ENCODE measurements at places on chromosomes 7 and 10.

DNA sequence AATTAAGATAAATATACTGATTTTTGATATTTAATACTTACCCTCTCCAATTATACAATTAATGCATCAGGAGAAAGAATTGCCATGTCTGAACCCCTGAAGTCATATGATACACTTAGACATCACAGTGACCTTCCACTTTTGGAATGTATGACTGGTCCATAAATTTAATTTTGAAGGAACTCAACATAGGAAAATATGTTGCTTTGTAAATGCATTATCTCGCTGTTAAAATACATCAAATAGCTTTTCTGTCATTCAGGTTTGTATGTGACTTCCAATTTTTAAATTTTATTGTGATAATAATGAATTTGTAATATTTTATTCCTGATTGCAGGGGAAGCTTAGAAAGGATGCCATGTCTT lies 631.9 kb upstream of the ANKRD30A start:
- no peak for DNase-seq

DNA sequence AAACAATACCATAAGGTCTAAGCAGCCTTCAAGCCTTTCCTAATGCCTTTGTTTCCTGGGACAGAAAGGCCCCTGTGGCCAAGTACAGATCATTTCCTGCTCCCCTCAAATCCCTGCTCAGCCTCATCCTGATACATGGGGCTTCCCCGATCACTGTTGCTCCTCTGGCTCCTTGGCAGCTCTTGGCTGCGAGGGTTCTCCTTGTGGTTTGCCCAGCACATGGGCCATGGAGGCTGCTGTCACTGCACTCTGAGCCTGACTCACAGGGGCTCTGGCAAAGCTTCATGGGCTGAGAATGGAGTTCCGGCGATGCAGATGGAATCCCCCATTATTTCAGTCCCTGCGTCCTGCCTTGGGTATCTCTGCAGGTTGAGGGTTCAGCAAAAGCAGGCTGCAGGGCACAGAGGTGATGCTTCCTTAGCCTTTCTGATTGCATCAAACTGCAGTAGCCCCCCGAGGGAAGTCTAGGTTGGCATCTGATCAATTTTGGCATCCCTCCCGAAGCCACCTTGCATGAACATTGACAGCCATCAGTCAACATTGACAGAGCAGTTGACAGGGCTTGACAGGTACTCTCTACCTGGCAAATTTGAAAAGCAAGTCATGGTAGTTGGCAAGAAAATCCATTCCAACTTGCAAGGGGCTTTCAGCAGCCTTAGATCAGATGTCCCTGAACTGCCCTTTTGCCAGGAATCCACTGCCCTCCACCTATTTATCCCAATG lies 168.6 kb downstream of the GFRA1 start:
- no peak for DNase-seq

- no peak for DNase-seq
Observed at GRCh38 chr10:57472823-57473619, 794.7 kb downstream of the IPMK start.

DNA sequence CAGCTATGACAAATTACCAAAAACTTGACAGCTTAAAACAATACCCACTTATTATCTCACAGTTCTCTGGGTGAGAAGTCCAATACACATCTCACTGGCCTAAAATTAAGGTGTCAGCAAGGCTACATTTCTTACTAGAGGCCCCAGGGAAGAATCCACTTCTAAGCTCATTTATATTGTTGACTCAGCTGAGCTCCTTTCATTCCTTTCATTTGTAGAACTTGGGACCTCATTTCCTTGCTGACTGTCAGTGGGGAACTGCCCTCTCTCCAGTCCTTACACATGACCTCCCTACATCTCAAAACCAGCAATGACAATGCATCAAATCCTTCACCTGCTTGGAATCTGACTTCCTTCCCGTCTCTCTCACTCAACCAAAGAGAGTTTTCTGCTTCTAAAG lies 240.3 kb downstream of the IPMK start:
- DNase-seq: no peak

GRCh38 chr10:95297402-95297801 lies 6.6 kb upstream of the PDLIM1 start:
- no peak for DNase-seq

DNA sequence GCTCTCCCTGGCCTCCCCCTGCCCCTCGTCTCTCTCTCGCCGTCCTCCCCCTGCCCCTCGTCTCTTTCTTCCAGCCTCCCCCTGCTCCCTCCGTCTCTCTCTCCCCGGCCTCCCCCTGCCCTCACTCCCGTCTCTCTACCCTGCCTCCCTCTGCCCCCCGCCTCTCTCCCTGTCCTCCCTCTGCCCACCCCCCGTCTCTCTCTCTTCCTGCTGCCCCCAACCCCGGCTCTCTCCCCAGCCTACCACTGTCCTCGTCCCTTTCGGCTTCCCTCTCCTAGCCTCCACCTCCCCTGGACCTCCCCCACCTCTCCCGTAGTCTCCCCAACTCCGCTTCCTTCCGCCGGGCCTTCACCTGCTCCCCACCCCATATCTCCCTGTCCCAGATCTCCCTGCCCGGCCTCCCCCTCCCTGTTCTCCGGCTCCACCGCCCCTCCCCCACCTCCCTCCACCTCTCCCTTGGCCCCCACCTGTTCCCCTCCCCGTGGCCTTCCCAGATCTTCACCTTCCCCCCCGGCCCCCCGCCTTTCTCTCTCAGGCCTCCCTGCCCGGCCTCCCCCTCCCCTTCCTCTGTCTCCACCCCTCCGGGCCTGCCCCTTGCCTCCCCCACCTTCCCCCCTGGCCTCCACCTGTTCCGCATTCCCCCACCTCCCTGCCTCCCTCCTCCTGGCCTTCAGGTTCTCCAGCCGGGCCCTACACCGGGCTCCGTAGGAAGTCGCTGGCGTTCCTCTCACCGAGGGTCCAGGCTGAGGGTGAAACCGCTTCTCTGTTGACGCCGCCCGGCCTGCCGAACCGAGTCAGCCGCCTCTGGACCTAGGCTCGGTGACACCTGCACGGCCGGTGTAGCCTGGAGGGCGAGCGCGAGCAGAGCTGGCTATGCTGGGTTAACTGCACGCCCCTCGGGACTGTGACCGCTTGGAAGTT lies 1.2 kb downstream of the GET4 start:
- no peak for DNase-seq

- DNase-seq: no peak
Observed at GRCh38 chr7:157337316-157338149, 729 bp downstream of the DNAJB6 start.

- DNase-seq: no peak
Observed at GRCh38 chr10:88841316-88842111, 10.1 kb downstream of the ANKRD22 start.

DNA sequence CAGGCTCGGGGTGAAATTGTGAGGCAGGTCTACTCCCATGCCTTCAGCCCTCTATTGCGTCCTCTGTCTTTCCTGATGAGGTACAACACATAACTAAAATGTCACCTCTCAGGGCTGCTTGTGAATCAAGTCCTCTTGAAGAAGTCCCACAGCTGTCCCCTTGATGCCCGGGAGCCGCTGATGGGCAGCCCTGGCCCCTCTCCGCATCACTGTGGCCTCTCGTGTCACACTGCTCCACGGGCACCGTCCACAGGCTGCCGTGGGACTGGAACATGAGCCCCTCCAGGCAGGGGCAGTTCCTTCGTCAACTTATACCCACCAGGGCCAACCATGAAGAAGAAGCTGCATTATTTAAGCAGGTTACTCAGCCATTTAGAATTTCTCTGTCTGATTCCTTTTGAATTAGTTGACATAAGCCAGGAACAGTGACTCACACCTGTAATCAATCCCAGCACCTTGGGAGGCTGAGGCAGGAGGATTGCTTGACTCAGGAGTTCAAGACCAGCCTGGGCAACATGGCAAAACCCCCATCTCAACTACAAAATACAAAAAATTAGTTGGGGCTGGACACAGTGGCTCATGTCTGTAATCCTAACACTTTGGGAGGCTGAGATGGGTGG lies 58.5 kb upstream of the UBE3C start:
- no peak for DNase-seq

DNA sequence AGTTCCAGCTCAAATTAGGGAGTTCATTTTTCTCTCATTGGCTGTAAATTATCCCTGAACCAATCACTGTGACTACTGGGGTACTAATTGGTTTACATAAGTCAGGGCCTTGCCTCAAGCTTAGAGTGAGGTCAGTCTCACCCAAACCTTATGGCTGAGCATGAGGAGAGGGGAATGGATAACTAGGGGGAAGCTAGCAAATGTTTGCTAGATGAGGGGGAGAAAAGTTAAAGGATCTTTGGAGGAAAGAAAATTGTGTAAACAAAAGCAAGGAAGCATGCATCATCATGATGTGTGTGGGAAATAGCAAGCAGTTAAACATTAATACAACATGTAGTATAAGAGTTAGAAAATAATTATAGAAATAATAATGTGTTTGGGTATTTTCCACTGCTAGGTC lies 121.9 kb downstream of the BBS9 start:
- DNase-seq: no peak

DNA sequence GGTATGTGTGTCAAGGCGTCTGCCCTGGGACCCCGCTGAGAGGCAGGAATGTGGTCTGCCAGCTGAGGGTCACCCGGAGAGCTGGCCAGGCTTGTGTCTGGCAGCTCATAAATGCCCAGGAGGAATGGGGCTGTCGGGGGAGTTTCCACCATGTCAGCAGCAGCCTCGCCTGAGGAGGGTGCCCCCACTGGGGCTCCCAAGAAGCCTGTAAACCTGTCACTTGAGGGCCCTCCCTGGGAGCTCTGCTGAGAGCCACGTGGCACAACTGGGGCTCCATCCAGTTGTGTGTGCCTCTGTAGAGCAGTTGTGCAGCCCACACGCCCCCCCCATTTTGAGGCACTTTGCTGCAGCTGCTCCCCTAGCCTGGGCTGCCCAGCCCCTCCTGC lies 70.6 kb downstream of the NEURL1 start:
- DNase-seq: no peak

DNA sequence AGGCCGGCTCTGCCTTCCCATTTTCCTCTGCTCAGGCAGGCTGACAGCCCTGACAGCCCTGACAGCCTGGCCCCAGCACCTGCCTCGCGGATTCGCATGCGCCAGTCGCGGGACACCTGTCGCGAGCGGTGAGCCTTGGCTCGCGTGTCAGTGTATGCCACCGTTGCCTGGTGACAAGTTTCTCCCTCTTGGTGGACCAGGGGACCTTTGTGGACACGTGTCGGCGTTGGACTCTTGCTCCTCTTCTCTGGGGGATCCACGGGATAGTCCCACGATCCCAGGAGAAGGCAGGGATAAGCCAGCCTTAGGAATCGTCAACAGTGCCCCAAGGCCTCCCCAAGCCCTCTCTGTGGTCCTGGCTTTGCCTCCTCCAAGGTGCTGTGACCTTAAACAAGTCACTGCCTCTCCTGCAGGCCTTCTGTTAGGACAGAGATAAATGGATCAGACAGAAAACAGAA lies 18.1 kb upstream of the ZNF273 start:
- DNase-seq: no peak

DNA sequence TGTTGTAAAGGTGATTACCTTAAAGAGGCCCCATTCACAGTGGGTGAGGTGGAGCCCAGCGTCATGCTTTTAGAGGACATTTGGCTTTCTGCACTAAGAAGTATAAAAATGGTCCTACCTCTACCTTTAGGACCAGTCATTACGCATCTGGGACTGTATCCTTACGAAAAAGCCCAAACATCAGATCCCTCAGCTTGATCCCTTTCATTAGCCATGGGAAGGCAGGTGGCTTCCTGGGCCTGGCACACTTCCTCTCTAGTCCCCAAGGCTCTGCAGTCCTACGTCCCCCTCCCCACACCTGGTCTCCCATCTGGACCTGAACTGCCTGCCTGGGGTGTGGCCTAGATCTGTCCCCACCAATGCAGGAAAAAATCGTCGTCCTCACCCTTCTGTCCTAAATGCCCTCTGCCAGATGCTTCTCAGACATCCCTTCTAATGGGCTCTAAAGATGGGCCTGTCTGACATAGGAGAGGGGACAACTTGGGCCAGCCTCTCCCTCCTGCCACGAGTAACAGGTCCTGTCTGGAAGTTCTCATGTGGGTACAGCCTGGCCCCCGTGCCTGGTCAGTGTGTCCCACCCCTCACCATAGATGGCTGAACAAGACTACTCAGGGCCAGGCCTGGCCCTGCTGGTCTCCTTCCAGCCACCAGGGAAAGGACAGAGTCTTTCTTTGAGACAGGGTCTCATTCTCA lies 11.8 kb upstream of the SLC18A3 start:
- no peak for DNase-seq

DNA sequence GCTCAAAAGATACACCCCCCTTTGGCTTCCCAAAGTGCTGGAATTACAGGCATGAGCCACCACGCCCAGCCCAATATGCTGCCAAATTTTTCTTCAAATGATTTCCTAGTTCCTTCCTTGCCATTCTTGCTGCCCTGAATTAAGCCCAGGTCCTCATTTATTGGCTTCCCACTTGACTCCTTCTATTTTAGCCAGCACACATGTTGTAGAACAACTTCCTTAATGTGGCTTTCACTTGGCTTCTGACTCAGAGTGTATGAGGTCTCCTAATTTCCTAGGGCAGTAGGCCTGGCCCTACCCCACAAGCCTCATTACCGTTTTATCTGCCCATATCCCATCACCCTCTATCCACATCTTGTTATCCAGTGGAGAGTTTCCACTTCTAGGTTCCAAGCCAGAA lies 21.8 kb upstream of the HIPK2 start:
- no peak for DNase-seq

- no peak for DNase-seq
Observed at GRCh38 chr10:50385624-50386023, 134.3 kb upstream of the ASAH2 start.

- no peak for DNase-seq
Observed at GRCh38 chr7:17952387-17952786, 12.1 kb upstream of the SNX13 start.

- no peak for DNase-seq
Observed at GRCh38 chr10:129919358-129919757, 44.7 kb downstream of the EBF3 start.

- DNase-seq: no peak
Observed at GRCh38 chr10:115980470-115980869, 292.5 kb downstream of the GFRA1 start.

GRCh38 chr7:107596881-107597581 lies 17.0 kb downstream of the BCAP29 start:
- no peak for DNase-seq

DNA sequence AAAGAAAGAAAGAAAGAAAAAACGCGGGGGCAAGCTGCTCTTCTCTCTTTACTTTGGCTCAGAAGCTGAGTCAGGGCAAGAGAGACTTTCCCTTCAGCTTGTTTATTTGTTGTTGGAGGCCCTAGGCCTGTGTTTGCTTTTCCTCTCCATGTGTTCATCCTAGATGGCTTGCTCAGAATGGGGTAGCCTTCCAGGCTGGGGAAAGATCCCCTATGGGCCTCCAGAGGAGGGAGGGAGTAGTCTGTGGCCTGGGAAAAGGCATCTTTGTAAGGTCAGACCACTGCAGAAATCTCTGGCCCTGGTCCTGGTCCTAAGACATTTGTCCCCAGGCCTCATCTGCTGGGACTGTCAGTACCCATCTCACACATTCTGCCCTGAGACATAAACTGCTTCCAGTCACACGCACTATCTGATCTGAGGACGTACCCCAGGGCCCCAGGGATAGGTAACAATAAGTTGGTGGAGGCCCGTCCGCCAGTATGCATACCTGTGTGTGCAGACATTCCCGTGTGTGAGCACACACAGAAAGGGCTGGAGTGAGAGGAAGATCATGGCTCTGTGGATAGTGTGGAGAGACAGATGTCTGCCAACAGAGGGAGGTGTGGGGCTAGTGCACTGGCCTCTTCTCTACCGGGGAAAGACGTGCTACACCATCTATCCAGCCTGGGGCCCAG lies 4.9 kb upstream of the SCD start:
- DNase-seq: no peak

All from AG09309 (cell line).